ENCODE measurements at places on chromosomes 12 and 14. TPM values are rescaled to one million over a fixed set of nuclear protein-coding genes. Genes with fewer than 3 reads are reported as not detected.

DNA sequence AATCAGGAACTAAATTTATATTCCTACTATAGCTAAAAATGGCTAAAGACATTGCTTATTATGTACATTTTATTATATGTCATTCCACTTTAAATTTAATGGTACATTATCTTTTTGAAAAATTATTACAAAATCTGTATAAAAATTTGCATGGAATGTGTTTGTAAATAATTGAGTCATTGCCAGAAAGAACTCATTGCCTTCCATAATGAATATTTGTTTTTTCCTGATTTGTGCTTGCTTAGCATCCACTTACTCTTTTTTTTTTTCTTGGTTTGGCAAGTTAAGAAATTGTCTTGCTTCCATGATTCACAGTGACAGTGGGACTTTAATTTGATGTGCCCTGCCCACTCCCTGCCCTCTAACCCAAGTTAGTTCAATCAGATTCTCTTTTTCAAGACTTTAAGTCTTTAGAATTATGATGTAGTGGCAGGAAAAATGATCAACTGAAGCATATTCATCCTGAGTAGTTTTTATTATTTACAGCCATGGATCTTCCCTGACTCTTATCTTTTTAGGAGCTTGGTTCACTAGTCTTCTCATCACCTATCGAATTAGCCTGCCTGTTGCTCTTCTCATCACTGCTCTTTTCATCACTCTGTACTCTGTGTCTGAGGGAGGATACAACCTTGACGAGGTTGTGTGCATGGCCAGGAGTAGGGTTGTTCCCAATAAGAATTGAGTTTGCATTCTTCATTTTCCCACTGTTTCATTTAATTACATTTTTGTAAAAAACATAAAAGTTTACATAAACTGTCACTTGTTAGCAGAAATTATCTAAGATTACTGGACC, 442.0 kb downstream of the BTG1 start:
- H3K27ac ChIP-seq, result no peak overlapping the region

DNA sequence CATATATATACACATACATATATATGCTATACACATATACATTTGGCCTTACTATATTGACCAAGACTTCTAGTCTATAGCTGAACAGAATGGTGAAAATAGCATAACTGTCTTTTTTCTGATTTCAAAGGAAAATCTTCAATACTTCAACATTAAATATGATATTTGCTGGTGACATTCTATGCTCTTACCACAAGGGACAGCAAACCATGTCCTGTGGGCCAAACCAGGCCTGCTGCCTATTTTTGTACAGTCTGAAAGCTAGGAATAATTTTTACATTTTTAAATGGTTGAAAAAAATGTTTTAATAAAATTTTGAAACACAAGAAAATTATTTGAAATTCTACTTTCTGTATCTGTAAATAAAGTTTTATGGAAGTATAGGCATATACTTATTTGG, 63.6 kb downstream of the EML5 start:
- peaks cover 16% of the 10 kb centered on the region for H3K36me3 ChIP-seq
- no peaks in the 10 kb centered on the region for H3K27me3 ChIP-seq
- no peaks in the 10 kb centered on the region for H3K4me1 ChIP-seq
- H3K4me3 ChIP-seq, result no peak overlapping the region

DNA sequence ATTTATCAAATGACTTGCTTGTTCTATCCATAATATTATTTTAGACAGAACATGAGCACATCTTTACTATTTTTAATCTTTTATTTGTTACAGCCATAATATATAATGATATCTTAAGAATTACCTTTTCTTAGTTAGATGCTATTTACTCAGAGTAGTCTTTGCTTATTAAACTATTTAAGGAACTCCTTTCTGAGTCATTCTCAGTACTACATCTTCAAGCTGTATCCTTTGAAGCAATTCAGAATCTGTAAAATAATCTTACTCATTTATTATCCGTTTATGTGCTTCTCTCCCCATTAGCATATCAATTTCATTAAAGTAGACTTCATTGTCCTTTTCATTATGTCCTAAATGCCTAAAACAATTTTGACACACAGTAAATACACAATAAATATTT, 240.4 kb upstream of the FAR2 start:
- H3K4me1 ChIP-seq, result no peaks in the 10 kb centered on the region
- no peak overlapping the region for H3K4me3 ChIP-seq
- H3K27me3 ChIP-seq, result peaks cover 5% of the 10 kb centered on the region

DNA sequence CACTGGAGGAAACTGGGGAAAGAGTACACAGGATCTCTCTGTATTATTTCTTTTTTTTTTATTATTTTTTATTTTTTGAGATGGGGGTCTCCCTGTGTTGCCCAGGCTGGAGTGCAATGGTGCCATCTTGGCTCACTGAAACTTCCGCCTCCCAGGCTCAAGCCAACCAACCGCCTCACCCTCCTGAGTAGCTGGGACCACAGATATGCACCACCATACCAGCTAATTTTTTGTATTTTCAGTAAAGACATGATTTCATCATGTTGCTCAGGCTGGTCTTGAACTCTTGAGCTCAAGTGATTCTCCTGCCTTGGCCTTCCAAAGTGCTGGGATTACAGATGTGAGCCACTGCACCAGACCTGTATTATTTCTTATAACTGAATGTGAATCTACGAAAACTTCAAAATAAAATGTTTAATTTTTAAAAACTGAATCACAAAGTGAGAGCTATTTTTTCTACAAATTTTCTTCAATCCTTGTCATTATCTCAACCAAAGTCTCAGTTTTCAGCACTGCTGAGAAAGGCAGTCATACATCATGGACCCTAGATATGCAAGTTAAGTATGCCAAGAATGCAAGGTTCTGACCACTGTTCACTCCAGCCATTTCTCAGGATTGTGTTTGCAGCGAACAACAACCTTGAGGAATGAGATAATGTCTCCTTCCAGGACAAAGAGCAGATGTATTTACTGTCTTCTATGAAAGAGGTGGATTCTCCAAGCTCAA, 2.4 kb downstream of the EAPP start:
- no peak overlapping the region for H3K27ac ChIP-seq
- H3K4me1 ChIP-seq, result peaks cover 31% of the 10 kb centered on the region

- H3K4me3 ChIP-seq, result no peak overlapping the region
- no peaks in the 10 kb centered on the region for H3K36me3 ChIP-seq
- H3K27me3 ChIP-seq, result no peaks in the 10 kb centered on the region
- no peak for DNase-seq
Observed at GRCh38 chr14:36755756-36756155, 94.1 kb downstream of the PAX9 start.

DNA sequence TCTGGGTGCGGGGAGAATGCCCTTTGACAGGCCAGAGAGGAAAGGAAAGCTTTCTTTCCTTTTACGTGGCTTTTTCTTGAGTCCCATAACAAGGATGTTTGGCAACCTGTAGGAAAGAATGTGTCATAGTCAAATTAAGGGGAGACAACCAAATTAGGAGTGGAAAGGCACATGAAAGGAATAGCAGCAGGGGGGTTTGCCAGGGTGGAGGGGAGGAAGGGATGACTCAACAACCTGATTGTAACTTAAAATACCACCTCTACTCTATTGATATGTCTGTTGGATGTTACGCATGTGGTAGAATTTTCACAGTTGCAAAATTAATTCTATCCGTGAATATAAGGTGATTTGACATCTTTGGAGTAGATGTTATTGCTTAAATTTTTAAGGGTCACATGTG, 28.5 kb upstream of the MYBPC1 start:
- no peak overlapping the region for H3K4me3 ChIP-seq
- peak; percentile 47 for DNase-seq
- peaks cover 9% of the 10 kb centered on the region for H3K36me3 ChIP-seq
- H3K27ac ChIP-seq, result peak overlapping the region; percentile 58
- peaks cover 16% of the 10 kb centered on the region for H3K27me3 ChIP-seq

The SLC41A2 gene
- 6.4 TPM for total RNA-seq

Data from activated naive CD8-positive, alpha-beta T cell treated with anti-CD3 and anti-CD28 coated beads for 36 hours (primary cell).